CD4-positive, alpha-beta T cell treated with Interferon alpha-2 for 1 hour (primary cell): ENCODE measurements at places on chromosomes 12 and 14.

- DNase-seq = no peak
Measured at GRCh38 chr12:124557518-124558223, 9.7 kb downstream of the NCOR2 start.

DNA sequence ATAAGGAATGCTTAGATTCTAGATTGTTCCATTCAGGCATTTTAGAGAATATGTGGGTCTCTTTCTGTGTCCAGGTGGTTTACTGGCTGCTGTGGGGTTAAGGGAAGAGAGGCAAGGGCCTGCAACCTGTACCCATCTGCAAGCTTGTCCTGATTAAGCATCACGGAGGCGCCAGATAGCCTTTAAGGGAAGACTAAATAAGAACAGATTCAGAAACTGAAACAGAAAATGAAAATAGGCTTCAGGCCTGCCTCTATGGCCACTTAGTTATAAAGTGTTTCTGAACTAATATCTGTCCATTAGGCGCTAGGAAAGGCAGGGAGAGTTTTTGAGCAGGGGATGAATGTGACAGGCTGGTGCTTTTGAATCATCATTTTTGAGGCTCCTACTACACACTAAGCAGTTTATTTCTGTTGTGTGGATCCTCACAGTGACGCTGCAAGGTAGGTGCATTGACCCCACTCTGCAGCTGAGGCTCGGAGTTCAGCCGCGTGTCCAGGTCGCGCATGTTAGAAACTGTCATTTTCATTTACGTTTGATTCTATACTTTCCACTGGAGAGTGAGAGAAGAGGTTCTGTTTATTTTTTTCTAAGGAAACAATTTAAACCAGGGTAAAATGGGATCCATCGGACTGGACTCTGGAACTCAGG, 47.4 kb downstream of the SLC6A12 start:
- no peak for DNase-seq

GRCh38 chr14:73878436-73878835, 8.2 kb upstream of the ZNF410 start:
- DNase-seq = no peak

DNA sequence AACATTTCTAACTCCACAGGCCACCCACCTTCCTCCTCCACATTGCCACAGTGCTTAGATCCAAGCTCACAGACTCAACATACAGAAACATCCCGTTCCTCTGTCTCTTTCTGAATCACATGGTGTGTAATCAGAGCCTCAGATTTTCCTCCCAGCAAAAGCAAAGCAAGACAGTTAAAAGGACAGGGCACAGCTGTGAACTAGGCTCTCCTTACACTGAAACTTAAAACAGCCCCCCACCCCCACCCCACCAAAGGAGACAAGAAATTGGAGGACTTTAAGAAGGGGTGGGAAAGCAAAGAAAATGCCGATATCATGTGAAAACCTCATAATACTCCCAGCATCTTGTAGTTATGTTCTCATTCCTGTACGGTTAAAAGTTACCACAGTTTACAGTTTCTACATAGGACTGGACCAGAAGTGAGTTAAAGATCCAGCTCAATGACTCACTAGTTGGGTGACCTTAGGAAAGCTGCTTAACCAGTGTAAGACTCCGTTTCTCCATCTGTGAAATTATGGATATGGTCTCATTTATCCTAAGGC, 4.8 kb downstream of the YBX3 start:
- DNase-seq = no peak

- DNase-seq = peak; percentile 60
Measured at GRCh38 chr14:89485264-89485663, 68.2 kb upstream of the FOXN3 start.

GRCh38 chr12:10567813-10568212, 45.6 kb downstream of the MAGOHB start:
- DNase-seq = no peak

- no peak for DNase-seq
Measured at GRCh38 chr14:56136571-56137452, 18.6 kb downstream of the PELI2 start.

- DNase-seq = no peak
Measured at GRCh38 chr12:126369487-126370463, 1304.5 kb downstream of the AACS start.

- no peak for DNase-seq
Measured at GRCh38 chr14:61622051-61622450, 73.3 kb upstream of the HIF1A start.

- no peak for DNase-seq
Measured at GRCh38 chr12:79086541-79087296, 222.1 kb downstream of the SYT1 start.

DNA sequence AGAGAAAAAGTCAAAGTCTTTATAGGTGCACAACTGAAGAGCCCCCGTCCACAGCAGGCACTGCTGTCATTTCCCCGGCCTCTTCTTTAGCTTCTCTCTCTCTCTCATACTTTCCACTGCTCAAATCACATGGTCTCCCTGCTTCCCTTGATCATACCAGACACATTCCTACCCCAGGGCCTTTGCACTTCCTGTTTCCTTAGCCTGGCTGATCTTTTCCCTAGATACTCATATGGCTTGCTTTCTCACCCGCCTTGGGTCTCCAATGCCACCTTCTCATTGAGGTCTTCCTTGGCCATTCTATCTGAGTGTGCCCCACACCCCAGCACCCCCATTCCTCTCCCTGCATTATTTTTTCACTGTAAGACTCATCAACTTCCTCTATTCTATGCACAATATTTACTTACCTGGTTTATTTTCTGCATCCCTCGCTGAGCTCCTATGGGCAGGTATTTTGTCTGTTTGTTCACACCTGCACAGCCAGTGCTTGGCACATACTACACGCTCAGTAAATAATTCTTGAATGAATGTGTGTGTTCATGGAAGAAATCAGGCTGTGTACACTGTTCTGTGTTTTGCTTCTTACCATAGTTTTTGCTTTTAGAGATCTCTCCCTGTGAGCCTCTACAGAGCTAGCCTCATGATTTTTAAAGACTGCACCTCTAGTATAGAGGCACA, 31.9 kb downstream of the SERPINA1 start:
- no peak for DNase-seq

DNA sequence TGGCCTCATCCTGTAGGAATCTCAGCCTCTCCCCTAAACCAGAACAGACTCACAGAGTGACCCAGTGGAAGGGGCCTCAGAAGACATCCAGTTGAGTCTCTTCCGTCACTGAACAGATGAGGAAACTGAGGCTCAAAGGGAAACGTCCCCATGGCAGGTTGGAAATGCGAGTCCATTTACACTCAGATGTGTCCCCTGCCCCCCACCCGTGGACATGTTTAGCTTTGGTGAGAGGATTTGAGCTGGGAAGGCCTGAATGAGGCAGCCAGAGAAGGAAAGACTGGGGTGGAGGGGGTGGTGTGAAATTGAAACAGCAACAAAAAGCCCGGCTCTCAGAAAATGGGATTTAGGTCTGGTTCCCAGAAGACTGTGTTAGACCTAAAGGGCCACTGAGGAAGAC, 1.7 kb downstream of the FAIM2 start:
- DNase-seq = no peak

GRCh38 chr14:100341301-100342031, 18.3 kb downstream of the SLC25A47 start:
- peak; percentile 23 for DNase-seq

DNA sequence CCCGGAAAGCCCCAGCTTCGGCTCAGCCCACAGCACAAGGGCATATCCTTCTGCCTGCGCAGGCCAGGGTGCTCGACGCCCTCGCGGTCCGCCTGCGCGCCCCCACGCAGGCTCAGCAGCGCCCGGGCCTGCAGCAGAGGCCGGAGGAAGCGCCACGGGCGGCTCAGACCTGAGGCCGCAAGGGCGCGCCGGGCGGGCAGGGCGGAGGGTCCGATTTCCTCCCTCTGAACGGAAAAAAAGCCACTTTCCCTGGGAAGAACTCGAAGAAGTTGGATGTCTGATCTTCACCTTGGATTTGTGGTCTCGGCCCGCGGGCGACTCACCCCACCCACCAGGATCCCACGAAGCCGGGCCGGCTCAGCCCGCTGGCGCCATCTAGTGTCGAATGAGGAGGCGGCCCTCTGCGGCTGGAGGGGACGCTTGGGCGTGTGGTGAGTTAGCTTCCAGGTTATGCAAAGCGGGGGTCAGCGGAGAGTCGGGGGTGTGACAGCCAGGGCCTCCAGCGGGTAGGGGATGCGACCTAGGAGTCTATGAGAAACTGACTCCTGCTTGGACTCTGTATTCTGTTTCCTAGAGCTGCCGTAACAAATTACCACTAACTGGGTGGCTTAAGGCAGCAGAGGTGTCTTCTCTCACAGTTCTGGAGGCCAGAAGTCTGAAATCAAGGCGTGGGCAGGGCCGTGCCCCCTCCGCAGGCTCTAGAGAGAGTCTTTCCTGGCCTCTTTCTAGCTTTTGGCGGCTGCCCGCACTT, 40.0 kb upstream of the SRSF5 start:
- peak; percentile 78 for DNase-seq

DNA sequence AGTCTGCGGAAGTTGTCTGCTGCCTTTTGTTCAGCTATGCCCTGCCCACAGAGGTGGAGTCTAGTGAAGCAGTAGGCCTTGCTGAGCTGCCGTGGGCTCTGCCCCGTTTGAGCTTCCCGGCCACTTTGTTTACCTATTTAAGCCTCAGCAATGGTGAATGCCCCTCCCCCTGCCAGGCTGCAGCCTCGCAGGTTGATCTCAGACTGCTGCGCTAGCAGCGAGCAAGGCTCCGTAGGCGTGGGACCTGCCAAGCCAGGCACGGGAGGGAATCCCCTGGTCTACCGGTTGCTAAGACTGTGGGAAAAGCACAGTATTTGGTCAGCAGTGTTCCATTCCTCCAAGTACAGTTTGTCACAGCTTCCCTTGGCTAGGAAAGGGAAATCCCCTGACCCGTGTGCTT, 143.6 kb downstream of the DYRK2 start:
- peak; percentile 14 for DNase-seq

GRCh38 chr14:56168007-56168616, 49.9 kb downstream of the PELI2 start:
- DNase-seq = no peak

DNA sequence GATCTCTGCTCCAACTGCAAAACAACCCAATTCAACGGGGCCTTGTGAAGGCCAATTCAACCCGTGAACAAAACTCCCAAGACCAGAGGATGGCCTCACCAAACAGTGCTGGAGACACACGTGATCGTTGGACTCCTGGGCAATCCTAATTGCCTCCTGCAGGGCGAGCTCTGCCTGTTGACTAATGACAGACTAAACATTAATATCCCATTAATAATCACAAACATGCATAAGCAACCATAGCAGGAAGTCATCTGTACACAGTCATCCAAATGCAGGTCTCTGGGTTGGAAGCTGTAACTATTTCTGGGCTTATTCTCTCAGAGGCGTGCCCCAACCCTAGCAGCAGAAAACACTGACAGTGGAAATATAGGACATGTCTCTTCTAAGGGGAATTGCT, 21.0 kb downstream of the ANAPC5 start:
- no peak for DNase-seq

GRCh38 chr14:104481323-104481722, 98.2 kb upstream of the C14orf180 start:
- no peak for DNase-seq

GRCh38 chr12:41142376-41142775, 45.7 kb upstream of the PDZRN4 start:
- DNase-seq = no peak

DNA sequence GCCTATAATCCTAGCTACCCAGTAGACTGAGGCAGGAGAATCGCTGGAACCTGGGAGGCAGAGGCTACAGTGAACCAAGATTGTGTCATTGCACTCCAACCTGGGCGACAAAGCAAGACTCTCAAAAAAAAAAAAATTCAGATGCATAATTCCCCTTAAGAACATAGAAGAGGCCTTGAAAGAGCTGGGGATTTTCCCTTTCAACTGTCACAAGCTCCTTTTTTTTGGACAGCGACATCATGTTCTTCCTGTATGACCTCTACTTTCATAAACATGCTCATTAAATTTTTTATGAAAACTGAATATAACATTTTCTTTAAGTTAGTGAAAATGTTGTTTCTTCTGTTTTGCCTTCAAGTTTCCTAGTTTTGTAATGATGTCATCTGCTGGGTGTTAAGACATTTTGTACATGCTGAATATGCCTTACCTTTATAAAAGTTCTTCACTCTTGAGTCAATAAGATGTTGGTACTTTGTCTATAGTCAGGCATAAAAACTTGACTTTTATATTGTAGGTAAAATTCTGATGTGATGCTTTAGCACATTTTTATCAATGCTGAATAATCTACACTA, 76.0 kb downstream of the PTHLH start:
- DNase-seq = no peak

- DNase-seq = no peak
Measured at GRCh38 chr12:116160231-116160630, 117.3 kb downstream of the MED13L start.

DNA sequence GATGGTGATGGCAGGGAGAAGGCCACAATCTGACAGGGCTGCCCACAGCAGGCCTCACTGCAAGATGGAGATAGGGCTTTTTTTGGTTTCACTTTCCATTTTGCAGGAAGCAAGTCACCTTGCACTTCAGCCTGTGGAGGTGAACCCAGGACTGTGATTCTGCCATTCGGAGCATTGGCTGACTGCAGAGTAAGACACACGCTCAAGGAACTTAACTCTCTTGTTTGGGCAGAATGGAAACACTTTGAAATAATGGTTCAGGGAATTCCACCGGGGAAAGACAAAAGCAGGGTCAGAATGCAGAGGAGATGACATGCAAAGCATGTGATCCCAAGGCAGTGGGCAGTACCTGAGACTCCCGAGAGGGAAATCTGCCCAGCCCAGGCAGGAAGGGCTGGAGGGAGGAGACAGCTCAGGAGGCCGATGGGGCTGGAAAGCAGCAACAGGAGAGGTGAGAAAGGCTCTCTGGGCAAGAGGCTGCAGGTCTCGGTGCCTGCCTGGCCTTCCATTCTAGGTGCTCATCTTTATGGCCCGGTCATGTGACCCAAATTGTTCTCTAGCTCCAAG, 58.7 kb upstream of the PRMT8 start:
- no peak for DNase-seq

DNA sequence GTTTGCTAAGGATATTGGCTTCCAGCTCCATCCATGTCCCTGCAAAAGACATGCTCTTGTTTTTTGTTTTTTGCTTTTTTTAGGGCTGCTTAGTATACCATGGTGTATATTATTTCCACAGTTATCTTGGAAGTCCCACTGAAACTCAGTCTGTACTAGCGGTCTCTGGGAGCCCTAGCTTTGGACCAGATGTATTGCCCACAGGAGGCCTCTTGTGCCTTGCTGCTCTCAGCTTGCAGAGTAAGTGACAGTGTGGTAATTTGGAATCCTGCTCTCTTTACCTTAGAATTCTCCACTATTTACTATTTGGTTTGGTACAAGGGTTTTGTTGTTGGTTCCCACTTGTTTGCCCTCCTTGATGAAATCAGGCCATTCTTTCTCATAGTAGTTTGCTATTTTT, 1022.9 kb downstream of the LRFN5 start:
- no peak for DNase-seq

- DNase-seq = peak; percentile 28
Measured at GRCh38 chr12:12891080-12891880, at the start of gene GPRC5A. Gene GPRC5A (plus strand): TSS chr12:12891562. CDS start chr12:12908250, 16,688 bp downstream.

GRCh38 chr12:99810718-99811593, 163.4 kb downstream of the GARIN6 start:
- DNase-seq = no peak
